LHCN-M2 (cell line): ENCODE measurements at places on chromosomes 1 and 21. TPM values are rescaled to one million over a fixed set of nuclear protein-coding genes. Genes with fewer than 3 reads are reported as not detected.

ADGRL4 gene
- 2.0 and 2.1 TPM in 2 replicates for total RNA-seq

BTG2 gene
- total RNA-seq = 19.0 and 30.4 TPM in 2 replicates

FTCD gene
- total RNA-seq = 0.13 TPM in 1 of 2 replicates, not detected in the other

BEND5 gene
- total RNA-seq = 0.29 and 0.58 TPM in 2 replicates

TEX38 gene
- 0.17 TPM in 1 of 2 replicates, not detected in the other for total RNA-seq

TMEM52 gene
- total RNA-seq = 0.52 and 0.64 TPM in 2 replicates

CCDC190 gene
- total RNA-seq = 11.0 and 13.9 TPM in 2 replicates
